ENCODE measurements at places on chromosomes 5 and 9. TPM values are rescaled to one million over a fixed set of nuclear protein-coding genes. Genes with fewer than 3 reads are reported as not detected.
A peak's percentile ranks its signal among the peaks of the same experiment; 100 is the strongest.

DNA sequence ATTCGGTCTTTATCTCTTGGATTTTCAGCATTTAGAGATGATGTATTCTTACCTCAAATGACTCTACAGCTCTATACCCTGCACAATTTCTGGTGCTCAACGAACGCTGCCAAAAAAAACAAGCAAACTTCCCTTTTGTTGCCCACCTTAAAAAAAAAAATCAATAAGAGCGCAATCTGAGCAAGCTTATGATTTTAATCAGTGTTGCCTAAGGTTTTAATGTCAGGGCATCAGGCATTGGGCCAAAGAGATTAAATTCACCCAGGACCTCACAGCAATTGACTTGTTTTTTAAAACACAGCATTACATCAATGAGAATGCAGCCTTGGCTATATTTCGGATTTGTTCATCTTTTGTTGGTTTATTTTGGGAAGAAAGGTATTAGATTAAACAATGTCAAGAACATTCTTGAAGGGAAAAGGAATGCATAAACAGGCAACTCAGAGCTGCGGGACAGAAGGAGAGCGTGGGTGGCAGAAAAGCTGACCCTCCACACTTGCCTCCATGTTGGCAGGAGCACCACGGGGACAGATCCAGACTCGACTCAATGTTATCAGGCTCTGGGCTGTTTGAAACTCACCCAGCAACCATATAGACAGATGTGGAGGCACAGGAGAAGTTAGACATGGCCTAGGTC lies 127.5 kb upstream of the DAPK1 start:
- no peak for DNase-seq

DNA sequence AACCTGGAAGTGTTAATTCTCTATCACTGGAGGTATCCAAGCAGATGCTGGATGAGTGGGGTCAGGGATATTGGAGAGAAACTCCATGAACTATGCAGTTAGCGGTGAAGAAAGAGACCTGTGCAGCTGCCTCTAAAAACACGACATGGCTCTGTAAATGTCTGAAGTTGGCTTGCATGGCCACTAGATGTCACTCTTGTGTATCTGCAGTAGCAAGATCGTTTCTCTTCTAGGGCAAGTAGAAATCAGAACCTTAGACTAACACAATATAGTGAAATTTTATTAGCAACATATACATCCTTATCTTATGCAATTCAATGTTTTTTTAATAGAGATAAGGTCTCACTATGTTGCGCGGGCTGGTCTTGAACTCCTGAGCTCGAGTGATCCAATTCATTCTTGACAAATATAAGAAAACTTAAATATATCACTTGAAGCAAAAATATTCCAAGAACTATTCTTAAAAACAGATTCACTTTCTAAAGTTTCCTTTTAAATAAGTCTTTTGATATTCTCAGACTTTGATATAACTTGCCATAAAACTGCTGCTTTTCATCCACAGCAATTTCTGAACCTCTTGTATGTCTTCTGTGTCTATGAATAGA lies 2.9 kb downstream of the OR2S2 start:
- peak; percentile 73 for DNase-seq

GRCh38 chr5:55603922-55604321 lies 69.2 kb upstream of the PLPP1 start:
- no peak for DNase-seq

DNA sequence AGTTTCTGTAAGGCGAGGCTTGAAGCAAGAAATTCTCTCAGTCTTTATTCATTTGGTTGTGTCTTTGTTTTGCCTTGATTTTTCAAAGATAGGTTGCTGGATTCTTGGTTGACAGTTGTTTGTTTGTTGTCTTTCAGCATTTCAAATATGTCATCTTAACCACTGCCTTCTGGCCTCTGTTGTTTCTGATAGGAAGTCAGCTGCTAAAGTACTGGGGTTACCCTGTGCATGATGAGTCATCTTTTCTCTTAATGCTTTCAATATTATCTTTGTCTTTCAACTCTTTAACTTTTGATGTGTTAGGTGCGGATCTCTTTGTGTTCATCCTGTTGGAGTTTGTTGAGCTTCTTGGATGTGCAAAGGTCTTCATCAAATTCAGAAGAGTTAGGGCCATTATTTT lies 1571.3 kb downstream of the MAT2B start:
- DNase-seq = no peak

DNA sequence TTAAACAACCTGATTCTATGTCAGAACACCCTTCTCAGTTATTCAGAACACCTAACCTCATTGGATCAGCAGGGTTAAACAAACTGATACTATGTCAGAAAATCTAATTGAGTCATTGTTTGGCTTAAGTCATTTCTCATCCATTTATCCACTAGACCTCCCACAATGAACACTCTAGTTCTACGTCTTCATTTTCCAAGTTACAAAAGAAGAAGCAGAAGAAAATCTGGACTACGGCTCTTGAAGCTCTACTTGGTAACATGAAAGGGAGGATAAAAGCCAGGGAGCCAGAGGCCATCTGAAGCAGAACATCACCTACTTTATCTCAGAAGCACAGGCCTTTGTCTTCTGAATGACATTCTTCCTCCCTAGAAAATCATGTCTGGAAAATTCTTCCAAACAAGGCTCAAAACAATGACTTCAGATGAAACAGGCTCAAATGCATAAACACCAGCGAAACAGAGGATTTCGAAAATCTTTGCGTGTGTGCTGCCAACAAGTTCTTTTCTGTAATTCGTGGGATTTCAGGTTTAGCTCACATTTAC lies 35.4 kb upstream of the TGFBI start:
- DNase-seq = no peak

DNA sequence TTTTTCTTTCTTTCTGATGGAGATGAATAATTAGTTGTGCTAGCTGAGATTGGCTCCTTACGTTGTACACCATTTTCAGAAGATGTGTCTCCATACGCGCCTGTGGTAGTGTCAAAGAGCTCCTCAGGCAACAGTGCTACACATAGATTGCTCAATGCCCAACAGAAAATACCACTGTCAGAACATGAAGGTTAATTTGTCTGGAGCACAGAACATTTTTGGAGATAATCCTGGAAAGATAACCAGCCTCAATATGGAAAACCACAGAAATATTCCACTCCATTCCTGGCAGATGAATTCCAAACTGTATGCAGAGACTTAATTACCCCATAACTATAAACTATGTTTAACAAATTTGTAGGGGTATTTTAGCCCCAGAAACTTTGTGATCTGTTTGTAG lies 233.6 kb downstream of the MARCHF11 start:
- DNase-seq = no peak

DNA sequence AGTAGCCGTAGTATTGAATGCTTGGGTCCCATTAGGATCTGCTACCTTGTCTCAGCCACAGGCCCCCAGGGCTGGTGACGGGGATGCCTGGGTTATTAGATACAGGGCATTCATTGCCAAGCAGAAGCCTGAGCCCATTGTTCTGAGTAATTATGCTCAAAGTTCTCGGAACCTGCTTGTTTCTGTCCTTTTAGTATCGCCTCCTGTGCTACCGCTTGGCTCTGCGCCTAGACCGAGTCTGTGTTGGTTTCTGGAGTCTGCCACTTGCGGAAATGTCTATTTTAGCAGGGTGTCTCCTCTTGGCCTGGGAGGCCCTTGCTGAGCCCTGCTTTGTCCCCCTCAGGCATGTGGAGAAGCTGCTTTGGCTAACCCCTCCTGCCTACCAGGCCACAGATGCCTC lies 506.1 kb downstream of the BNC2 start:
- no peak for DNase-seq

DNA sequence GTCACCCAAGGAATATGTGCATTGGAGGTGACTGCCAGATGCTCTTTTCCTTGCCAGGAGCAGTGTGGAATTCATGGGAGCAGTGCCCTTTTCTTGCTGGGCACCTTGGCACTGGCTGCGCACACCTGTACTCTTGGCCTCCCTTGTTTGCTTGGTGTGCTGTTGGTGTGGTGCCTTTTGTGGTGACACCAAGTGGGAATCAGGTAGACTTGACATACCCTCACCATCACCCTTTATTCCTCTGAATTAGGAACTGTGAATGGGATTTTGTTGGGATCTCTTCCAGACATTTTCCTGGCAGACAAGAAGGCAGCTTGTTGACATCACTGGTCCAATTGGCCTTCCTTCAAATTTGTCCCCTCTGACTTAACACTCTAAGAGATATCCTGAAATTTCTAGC lies 82.3 kb downstream of the RAI14 start:
- DNase-seq = no peak

GRCh38 chr5:14187660-14188059 lies 44.5 kb downstream of the TRIO start:
- DNase-seq = no peak

DNA sequence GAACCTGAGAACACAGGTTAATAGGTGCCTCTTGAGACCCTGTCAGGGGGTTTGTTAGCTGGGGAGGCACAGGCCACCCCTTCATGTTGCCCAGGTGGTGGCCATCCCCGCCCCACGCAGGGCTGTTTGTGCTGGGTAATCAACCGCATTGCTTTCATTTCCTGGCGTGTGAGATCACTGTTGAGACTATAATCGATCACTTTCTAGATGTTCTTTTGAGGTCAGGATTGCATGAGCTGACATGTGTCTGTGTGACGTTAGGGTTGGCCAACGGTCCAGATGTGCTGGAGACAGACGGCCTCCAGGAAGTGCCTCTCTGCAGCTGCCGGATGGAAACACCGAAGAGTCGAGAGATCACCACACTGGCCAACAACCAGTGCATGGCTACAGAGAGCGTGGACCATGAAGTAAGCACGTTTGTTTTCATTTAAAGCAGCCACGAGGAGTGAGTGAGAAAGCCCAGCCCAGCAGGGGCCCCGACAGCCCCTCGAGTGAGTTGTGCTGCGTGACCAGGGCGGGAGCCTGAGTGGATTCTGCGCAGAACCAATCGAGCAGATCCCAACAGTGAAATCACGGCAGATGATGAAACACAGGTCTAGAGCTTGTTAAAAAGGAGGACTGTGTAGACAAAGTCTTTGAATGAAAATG lies 115.0 kb upstream of the CACNA1B start:
- DNase-seq = no peak

GRCh38 chr5:32099486-32100035 lies 74.6 kb downstream of the GOLPH3 start:
- DNase-seq = no peak

DNA sequence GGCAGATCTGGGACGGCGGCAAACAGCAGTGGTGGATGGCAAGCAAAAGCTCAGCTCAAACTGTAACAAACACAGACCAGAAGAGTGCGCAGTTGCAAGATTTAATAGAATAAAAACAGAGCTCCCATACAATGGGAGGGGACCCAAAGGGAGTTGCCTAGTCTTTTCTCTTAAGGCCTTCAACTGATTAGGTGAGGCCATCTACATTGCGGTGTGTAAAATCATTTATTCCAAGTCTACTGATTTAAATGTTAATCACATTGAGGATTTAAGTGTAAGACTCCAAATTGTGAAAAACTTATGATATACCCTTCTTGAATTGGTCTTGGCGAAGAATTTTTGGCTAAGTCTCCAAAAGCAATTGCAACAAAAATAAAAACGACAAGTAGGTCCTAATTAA lies 21.6 kb upstream of the C1QTNF3 start:
- DNase-seq = no peak

DNA sequence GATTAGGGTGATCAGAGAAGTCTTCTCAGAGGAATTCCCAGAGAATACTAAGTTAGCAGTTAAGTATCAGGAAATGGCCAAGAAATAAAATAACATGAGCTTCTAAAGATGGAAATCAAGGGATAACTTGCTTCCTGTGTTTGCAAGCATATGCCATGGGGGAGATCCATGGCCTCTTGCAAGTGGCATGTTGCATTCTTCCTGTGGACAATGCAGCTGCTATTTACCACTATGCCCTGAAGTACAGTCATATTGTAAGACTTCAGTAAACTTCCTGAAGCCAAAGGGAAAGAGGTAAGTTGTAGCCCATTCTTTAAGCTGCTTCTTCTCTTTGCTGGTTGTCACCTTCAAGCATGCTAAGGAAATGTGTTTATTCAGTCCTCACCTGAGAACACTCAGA lies 154.7 kb upstream of the RUSC2 start:
- no peak for DNase-seq

DNA sequence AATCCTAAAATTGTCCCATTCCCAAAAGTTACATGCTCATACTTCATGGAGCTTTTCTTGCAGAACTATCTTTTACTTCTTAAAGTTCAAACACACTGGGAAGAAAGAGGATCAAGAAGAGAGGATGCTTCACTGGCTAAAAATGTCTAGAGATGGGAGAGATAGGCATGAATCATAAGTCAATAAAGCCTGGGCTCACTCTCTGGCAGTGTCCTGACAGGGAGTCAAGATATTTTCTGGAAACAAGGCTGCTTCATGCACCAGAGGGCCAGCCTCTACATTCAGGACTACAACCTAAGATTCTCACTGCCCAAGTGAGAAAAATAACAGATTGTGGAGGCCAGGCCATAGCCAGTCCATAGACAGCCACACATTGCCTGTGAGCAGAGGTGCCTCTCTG lies 1358.4 kb downstream of the EFNA5 start:
- peak; percentile 2 for DNase-seq

GRCh38 chr5:135655468-135655815 lies 76.7 kb upstream of the CXCL14 start:
- DNase-seq = no peak

- DNase-seq = no peak
These were observed 350.4 kb downstream of the PDE4D start for GRCh38 chr5:59542851-59543820.

DNA sequence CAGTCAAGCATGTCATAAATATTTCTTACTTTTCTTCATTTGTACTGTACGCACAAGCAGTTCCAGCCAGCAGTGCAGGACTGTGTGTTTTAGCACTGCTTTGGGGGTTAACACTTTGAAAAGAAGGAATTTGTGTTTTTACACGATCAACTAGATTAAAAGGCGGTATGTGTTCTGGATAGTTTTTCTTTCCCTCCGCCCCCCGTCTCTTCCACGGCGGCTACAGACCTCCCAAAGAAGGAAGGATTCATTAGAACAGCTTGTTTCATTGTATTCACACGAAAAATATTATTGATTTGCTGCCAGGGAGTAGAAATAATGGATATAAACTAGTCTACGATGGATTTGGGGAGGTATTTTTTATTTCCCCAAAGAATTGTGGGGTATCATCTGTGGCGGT lies 336.8 kb upstream of the RFX3 start:
- no peak for DNase-seq

DNA sequence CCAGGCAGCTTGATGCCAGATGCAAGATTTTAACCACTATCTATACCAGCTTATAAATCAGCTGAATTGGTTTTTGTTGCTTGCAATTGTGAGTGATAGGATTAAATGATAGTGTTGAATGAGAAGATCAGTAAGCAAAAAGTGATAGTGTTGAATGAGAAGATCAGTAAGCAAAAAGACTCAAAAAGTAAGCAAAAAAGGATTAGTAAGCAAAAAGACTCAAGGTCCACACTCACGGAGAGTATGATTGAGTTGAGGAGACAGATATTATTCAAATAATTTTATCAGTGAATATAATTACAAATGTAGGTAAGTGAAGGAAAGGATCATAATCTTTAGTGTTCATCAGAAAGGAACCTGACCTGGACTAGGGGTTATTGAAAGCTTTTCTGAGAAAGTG lies 58.0 kb upstream of the ARRDC3 start:
- no peak for DNase-seq

C5orf52 gene
- total RNA-seq = not detected

NRG2 gene
- total RNA-seq = not detected

IL33 gene
- 0.03 TPM for total RNA-seq

PCDHB6 gene
- not detected for total RNA-seq

RANBP6 gene
- 7.4 TPM for total RNA-seq

CARTPT gene
- not detected for total RNA-seq

PCDHGB1 gene
- 0.23 TPM for total RNA-seq

All from HT-29 (cell line).